NCI-H2171 (cell line): ENCODE measurements at places on chromosomes 4 and X.

DNA sequence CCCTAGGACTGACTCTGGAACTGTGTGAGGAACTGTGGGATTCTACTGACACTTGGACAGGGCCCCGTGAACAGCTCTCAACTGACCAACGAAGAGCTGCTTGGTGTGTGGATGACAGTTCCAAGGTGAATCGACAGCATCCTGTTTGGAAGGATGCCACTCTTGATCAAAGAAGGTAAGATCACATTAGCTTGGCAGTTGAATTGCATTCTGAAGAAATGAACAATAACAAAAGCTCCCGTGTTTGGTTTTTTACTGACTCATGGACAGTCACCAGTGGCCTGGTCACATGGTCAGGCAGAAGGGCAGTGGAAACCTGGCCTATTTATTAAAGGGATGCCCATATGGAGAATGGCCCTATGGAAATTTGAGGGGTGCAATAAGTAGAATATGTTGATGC lies 33.1 kb upstream of the GPR34 start:
- no peak for DNase-seq

DNA sequence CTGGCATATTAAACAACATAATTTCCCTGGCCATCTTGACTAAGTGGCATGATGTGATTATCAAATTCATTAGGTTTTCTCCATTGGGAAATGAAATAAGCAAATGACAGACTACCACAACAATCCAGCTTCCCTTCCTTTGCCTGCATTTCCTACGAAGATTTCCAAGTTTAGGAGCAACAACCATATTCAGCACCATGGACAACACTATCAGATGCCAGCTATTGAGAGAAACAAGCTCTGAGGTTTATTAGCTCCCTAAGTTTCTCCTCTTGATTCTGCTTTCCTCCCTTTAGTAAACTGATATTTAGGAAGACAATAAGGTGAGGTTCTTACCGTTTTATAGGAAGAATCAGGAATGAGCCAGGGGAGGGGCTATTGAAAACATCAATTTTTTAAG lies 36.2 kb downstream of the DCX start:
- DNase-seq, result no peak

DNA sequence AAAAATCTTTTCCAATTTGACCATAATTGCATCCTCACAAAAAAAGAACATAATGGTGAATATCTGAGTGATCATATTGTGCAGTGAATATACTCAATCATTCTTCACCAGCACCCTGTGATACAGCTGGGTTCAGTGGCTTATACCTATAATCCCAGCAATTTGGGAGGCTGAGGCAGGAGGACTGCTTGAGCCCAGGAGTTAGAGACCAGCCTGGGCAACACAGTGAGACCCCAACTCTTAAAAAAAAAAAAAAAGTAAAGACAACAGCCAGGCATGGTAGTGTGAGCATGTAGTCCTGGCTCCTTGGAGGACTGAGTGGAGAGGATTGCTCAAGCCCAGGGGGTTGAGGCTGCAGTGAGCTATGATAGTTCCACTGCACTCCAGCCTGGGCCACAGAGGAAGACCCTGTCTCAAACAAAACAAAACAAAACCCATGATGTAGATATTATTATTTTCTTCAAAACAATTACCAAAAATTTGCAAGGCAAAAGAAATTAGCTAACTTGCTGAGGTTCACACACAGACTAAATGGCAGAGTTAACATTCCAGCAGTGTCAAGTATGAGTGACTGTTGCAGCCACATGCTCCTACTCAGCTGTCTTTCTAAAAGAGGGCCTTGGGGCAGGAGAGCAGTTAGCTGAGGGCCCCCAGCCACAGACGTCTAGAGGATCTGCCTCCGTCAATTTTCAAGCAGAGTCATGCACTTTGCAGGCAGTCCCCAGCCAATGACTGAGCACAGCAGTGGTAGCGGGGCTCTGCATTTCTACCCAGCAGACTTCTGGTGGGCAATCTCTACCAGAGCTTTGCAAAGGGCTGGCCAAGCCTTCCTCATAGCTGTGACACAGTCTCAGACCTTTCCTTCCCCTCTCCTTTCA lies 33.4 kb downstream of the ADGRA3 start:
- DNase-seq, result no peak

GRCh38 chrX:46649421-46650260 lies 76.1 kb downstream of the CHST7 start:
- no peak for DNase-seq

DNA sequence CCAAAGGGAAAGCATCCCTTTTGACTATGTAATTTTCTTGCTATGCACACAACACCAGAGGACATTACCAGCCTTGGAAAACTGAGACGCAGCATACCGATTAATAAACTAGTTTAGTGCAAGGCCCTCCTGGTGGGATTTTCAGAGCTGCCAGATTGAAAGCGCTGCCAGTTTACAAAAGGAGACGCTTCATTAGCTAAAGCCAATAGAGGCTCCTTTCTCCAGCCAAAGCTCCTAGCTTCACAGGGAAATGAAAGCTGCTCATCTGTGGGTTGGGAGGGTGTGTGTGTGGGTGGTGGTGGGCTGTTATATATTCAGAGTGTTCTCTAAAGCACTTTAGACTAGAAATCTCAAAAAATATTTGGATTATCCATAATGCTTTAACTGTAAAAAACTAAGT lies 32.4 kb downstream of the SPANXN4 start:
- no peak for DNase-seq

DNA sequence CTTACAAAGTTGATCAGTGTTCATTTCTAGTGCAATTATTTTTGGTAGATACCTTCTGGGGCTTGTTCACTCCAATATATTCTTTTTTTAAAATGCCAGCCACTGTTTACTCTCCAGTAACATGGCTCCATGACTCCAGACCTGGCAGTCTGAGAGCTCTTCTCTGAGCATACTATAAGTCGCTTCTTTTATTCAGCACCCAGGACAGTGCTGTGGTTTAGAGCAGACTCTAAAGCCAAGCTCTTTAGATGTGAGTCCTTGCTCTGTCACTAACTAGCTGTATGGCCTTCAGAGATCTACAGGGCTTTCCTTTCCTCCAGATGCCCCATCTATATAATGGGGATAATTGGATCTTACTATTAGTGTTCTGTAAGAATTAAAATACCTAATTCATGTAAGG lies 200.2 kb upstream of the FAM241A start:
- no peak for DNase-seq

- no peak for DNase-seq
Measured at GRCh38 chr4:14742054-14742453, 260.2 kb upstream of the CPEB2 start.

DNA sequence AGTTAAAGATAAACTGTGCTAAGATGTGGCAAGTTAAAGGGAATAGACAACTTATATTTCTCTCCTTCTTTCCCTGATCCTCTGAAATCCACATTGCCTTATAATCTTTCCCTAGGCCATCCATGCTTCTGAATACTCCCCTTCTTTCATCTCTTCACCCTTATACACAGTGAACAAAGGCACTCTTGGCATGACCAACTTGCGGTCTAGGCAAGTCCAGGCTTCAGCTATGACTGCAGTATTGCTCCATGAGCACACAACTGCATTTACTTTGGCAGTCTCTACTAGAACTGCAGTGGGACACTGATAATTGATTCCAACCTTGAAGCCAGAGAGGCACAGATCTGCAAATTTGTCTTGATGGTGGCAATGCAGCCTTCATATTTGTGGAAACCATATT lies 24.2 kb upstream of the UBA6 start:
- DNase-seq, result no peak

- no peak for DNase-seq
Measured at GRCh38 chr4:14465507-14465906, 536.8 kb upstream of the CPEB2 start.

GRCh38 chr4:15197005-15197404 lies 194.7 kb downstream of the CPEB2 start:
- no peak for DNase-seq

DNA sequence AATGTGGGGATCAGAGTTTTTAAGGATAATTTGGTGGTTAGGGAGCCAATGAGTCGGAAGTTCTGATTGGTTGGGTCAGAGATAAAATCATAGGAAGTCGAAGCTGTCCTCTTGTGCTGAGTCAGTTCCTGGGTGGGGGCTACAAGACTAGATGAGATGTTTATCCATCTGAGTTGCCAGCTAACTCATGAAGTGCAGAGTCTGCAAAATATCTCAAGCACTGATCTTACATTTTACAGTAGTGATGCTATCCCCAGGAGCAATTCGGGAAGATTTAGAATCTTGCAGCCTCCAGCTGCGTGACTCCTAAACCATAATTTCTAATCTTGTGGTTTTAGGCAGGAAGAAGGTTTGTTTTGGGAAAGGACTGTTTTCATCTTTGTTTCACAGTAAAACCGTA lies 565.8 kb upstream of the SPANXN1 start:
- no peak for DNase-seq

GRCh38 chrX:154818916-154819770 lies 13.9 kb upstream of the MPP1 start:
- no peak for DNase-seq

DNA sequence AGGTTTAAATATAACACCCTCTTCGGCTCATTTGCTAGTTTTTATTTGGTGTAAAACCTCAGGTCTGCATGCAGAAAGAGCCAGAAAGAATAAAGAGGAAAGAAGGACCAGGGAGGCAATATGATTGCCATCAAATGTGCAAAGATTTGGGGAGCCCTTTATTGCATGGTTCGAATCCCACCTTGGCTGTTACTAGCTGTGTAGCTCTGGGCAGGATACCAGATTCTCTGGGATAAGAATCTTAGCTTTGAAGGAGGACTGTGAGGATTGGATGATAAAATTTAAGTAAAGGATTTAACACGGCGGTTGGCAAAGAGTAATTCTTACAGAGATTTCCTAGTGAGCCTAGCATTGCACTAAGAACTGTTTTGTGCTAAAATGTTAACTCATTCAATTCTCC lies 510.2 kb upstream of the LCORL start:
- DNase-seq, result no peak

GRCh38 chrX:23557070-23557469 lies 110.2 kb upstream of the PRDX4 start:
- DNase-seq, result no peak

- no peak for DNase-seq
Measured at GRCh38 chr4:75495476-75495875, 18.7 kb downstream of the RCHY1 start.

- no peak for DNase-seq
Measured at GRCh38 chrX:130084631-130085237, 25.6 kb downstream of the ELF4 start.

GRCh38 chrX:134172588-134173259 lies 64.3 kb upstream of the CCDC160 start:
- DNase-seq, result peak; percentile 4

DNA sequence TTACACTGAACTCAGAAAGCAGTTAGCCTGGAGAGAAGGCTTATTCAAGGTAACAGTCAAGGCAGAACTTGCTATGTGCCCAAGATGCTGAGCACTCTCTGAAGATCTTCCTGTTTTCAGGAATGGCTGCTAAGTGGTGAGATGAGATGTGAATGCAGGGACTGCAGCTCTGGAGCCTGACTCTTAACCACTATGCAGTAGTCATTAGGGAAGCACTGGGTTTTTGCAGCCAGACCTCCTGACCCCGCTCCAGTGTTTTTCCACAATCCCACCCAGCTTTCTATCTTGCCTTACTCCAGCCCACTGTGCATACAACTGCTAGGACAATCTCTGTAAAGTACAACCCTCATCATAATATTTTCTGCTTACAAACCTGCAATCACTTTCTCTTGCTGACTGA lies 95.2 kb upstream of the LNX1 start:
- no peak for DNase-seq

GRCh38 chr4:26785312-26785711 lies 75.3 kb upstream of the STIM2 start:
- DNase-seq, result no peak
